SK-N-SH (cell line): ENCODE measurements at places on chromosomes 4 and X.

GRCh38 chrX:120334603-120335002 is 23.3 kb upstream of the TMEM255A start:
- no peak for DNase-seq

- DNase-seq = no peak
Observed at GRCh38 chr4:176217510-176217909, 22.1 kb upstream of the SPATA4 start.

- DNase-seq = no peak
Observed at GRCh38 chr4:154126276-154126675, 337.4 kb upstream of the SFRP2 start.

GRCh38 chr4:77567549-77567948 is 38.1 kb upstream of the CXCL13 start:
- no peak for DNase-seq

- no peak for DNase-seq
Observed at GRCh38 chr4:177047851-177048174, 255.1 kb upstream of the VEGFC start.

DNA sequence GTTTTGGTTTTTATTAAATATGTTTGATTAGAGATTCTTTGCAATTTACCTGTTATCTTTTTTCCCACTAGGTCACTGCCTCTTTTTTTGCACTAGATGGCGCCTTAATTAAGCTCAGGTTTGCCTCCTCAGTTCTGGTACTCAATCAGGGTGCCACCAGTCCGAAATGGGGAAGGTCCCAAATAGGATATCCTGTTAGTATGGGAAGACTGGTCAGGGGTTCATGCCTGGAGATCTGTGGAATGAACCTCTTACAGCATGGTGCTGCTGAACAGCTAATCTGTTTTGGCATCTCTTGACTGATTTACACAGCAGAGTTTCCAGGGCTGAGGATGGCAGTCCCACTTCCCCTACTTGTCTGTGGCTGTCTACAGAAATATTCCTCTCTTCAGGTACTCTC is 24.2 kb upstream of the VSIG1 start:
- no peak for DNase-seq

GRCh38 chr4:37689353-37690095 is 3.3 kb upstream of the RELL1 start:
- DNase-seq = no peak

DNA sequence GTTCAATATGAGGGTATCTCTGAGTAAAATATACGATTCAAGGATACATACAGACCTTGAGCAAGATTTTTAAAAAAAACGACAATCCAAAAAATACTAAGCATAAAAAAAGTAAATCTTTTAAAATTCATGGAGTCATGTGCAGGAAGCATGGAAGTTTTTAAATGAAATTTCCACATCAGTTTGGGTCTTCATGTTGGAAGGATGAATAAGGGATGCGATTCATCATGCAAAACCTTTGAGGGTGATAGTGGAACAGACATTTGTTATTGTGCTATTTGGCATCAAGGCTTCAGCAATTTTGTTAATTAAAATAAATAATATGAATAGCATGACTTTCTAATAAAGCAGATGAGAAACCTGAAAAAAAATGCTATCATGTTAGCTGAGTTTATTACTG is 815.0 kb upstream of the PCDH10 start:
- no peak for DNase-seq
